Esophagus squamous epithelium (tissue), 5 donors: ENCODE measurements at places on chromosomes 3 and 15. TPM values are rescaled to one million over a fixed set of nuclear protein-coding genes. Genes with fewer than 3 reads are reported as not detected.

SERPINI2 gene
- total RNA-seq, result 1.1 TPM

C3orf49 gene
- total RNA-seq, result not detected

CYP19A1 gene
- not detected for total RNA-seq

CLDN18 gene
- not detected for total RNA-seq

DNA sequence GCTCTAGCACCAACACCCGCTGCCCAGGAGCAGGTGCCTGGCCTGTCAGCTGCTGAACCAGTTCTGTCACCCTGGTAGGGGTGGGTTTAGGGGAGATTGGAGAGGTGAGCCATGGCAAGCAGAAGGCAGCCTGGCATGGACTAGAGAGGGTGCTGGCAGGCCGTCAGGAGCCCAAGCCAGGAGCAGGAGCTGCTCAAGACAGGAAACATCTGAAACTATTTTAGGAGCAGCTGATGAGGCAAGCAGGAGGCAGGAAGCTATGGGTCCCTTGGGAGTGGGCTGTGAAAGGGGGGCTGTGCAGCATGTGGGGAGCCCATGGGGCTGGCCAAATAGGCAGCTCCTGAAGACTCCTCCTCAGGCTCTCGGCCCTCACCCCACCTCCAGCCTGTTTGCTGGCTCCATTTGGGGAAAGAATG lies 2.3 kb downstream of the INKA1 start:
- no peak overlapping the region for H3K4me3 ChIP-seq
- H3K27me3 ChIP-seq, result peaks cover 2% of the 10 kb centered on the region
- H3K4me1 ChIP-seq, result peaks cover 44% of the 10 kb centered on the region
- DNase-seq, result no peak
- H3K36me3 ChIP-seq, result peaks cover 29% of the 10 kb centered on the region

- H3K36me3 ChIP-seq, result no peaks in the 10 kb centered on the region
- H3K27ac ChIP-seq, result no peak overlapping the region
- DNase-seq, result no peak
- no peaks in the 10 kb centered on the region for H3K27me3 ChIP-seq
- no peak overlapping the region for H3K4me3 ChIP-seq
- peaks cover 36% of the 10 kb centered on the region for H3K4me1 ChIP-seq
These were observed 27.9 kb upstream of the TLE3 start for GRCh38 chr15:70125605-70126004.

- no peaks in the 10 kb centered on the region for H3K27me3 ChIP-seq
- H3K4me1 ChIP-seq, result peaks cover 12% of the 10 kb centered on the region
- DNase-seq, result no peak
- H3K36me3 ChIP-seq, result no peaks in the 10 kb centered on the region
These were observed 1.2 kb downstream of the PARP16 start for GRCh38 chr15:65285291-65286068.

- no peak overlapping the region for H3K4me3 ChIP-seq
- no peak for DNase-seq
- no peak overlapping the region for H3K27ac ChIP-seq
- no peaks in the 10 kb centered on the region for H3K27me3 ChIP-seq
These were observed 48.5 kb upstream of the P3H2 start for GRCh38 chr3:190169243-190169642.

DNA sequence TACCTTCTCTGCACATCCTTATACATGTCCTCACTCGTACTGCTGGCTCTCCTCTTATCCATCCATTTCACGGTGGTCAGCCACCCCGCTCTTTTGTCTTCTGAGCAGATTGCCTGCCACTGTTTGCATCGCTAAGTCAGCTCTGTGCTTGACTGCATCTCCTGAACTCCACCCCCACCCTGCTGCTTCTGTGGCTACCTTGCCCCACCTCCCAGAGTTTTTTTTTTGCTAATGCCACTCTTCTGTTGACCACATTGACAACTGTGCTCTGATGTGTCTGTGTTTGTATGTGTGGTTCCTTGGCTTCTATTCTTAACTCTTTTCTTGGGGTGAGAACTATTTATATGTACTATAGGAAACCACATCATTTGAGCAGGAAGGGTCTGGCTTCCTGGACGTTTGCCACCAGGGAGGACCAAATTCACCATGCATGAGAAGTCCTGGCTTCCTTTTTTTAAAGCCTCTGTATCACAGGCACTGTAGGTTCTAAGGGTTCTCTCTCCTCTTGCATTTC lies 12.8 kb upstream of the MTMR10 start:
- H3K27ac ChIP-seq, result no peak overlapping the region
- DNase-seq, result no peak
- H3K27me3 ChIP-seq, result no peaks in the 10 kb centered on the region
- H3K36me3 ChIP-seq, result no peaks in the 10 kb centered on the region
- H3K4me3 ChIP-seq, result no peak overlapping the region

DNA sequence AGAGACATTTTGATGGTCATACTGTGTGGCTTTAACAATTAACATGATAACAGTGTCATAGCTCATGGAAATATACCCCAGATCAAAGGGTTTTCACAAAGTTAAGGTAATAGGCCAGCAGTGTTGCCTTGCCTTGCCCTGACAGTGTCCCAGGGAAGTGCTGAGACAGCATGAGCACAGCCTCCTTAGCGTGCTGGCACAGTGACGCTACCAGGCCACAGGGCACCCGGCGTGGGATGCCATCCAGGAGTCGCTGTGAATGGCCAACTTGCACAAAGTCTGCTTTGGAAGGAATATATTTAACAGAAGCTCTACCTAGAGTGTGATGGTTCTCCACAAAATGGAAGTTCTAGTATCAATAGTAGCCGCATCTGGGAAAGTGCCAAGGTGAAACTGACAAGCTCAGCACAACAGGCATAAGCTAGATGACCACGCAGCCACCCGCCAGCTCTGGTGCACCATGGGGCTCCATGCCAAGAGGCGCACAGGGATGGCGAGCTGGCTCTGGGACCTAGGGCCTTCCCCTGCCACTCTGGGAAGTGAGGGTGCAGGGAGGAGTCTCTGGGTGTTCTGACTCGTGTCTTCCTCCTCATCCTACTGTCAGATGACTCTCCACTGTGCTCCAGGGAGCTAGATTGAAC lies 86.2 kb downstream of the GABRB3 start:
- H3K27me3 ChIP-seq, result no peaks in the 10 kb centered on the region
- H3K36me3 ChIP-seq, result no peaks in the 10 kb centered on the region
- H3K4me3 ChIP-seq, result no peak overlapping the region
- no peaks in the 10 kb centered on the region for H3K4me1 ChIP-seq
- no peak for DNase-seq

DNA sequence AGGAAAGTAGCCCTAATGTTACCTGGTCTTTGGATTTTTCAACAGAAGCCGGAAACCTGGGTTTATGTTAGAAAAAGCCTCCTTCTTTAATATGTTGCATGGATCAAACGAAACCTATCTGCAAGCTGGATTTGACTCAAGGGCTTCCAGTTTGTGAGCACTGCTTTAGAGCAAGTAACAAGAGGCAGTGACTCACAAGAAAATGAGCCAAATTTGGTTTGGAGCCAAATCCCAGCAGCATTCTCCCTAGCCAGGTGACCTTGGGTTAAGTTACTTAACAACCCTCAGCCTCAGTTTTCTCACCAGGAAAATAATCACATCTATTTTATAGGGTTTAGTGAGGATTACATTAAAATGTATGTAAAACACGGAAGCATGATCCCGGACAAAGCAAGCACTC lies 215.2 kb upstream of the PRICKLE2 start:
- no peak overlapping the region for H3K4me3 ChIP-seq
- H3K27me3 ChIP-seq, result no peaks in the 10 kb centered on the region
- peaks cover 64% of the 10 kb centered on the region for H3K4me1 ChIP-seq
- no peak for DNase-seq
